ENCODE measurements at places on chromosomes 1 and 21.

- no peak for DNase-seq
These were observed 157.3 kb downstream of the KCNJ6 start for GRCh38 chr21:37758982-37759381.

- no peak for DNase-seq
These were observed 36.4 kb downstream of the VANGL1 start for GRCh38 chr1:115678141-115678540.

GRCh38 chr1:7552402-7552801 lies 218.7 kb upstream of the VAMP3 start:
- no peak for DNase-seq

DNA sequence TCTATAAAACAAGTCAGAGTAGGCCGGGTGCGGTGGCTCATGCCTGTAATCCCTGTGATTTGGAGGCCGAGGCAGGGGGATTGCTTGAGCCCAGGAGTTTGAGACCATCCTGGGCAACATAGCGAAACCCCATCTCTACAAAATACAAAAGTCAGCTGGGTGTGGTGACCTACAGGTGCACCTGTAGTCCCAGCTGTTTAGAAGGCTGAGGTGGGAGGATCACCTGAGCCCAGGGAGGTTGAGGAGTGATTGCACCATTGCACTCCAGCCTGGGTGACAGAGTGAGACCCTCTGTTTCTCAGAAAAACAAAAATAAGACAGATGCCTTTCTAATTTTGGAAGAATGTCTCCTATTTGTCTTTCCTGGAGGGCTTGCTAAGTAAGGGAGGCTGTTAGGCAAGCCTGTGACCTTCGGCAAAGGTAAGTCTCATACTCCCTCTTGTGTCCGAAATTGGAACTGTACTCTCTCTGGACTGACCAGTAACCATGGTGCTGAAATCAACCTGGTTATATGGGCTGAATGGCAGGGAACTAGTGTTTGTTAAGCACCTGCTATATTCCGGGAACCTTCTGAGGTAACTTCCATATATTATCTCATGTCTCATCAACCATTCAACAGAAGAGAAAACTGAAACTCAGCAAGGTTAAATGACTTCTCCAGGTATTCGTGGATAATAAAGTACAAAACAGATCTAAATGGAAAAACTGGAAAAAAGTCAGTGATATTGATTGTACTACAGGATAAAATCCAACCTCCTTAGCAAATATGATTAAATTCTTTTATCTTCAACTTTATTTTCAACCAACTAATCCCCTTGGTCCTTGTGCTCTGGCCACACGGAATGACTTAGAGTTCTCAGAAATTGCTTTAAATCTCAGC lies 11.8 kb upstream of the RAB3B start:
- DNase-seq = peak; percentile 85

GRCh38 chr21:44593598-44594405 lies 1.5 kb upstream of the KRTAP10-6 start:
- no peak for DNase-seq

DNA sequence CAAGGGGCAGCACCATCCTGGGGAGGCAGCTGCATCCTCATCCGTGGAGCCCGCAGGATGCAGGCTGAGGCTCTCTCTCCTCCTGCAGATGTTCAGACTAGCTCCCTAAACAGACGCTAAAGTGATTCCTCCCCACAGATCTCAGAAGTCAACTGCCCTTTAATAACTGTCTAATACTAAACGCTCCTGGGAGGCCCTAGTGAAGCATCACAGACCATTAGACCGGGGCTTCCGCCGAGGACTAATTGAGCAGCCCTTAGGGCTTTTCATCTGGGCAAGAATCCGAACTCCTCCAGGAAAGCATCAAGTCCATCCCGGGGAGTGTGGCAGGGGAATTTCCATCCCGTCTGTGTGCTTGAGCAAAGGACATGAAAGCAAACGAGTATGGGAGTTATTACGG lies 40.4 kb downstream of the PRDM16 start:
- peak; percentile 21 for DNase-seq

DNA sequence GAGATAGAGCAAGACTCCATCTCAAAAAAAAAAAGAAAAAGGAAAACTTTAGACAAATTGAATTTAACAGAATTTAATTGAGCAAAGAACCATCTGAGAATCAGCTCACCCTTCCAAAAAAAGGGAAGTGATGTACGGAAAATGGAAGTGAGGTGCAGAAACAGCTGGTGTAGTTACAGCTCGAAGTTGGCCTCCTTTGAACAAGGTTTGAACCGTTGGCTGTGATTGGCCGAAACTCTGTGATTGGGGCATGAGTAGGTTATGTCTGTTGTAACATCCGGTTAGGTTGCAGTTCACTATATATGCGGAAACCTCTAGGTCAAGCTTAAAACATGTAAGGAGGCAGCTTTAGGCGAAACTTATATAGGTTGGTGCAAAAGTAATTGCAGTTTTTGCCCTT lies 97.9 kb upstream of the KIF26B start:
- no peak for DNase-seq

- no peak for DNase-seq
These were observed 255.7 kb upstream of the FMN2 start for GRCh38 chr1:239835946-239836440.

DNA sequence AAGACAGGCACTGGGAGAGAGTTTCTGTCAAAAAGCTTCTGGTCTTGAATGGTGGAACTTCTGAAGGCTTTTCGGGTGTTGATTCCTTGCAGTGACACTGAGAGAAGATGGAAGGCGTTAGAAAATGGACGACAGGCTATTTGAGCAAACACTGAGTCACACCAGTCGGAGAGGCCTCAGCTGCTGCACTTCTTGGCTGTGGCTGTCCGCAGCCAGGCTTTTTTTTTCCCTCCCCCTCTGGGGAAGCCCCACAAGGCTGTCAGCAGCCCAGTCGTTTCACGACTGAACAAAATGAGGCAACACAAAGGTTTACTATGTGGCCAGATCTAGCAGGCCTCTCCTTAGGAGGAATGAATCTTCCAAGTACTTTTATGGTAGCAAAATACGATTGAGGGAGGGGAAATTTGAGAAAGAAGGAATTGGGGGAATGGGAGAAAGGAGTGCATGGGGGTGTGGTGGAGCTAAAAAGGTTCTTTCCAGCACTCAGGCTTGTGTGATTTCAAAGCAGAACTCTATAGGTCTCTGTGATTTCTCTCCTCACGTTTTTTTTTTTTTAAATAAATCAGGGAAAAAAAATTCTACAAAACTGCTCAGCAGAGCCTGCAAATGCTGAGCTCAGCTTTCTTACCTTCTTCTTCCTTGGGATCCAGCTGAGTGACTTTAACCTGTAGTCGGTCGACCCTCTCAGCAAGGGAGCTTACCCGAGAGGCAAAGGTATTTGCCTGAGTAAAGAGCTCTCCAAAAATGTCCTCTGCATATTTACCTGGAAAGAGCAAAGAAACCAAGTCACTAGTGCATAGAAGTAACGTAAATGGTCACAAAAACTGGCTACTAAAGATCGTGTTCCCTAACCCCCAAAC lies 26.1 kb downstream of the GPR3 start:
- DNase-seq = no peak

- DNase-seq = peak; percentile 80
These were observed 404 bp downstream of the LRRC8C start for GRCh38 chr1:89633248-89633799.
